ENCODE measurements at places on chromosomes 3 and 15. TPM values are rescaled to one million over a fixed set of nuclear protein-coding genes. Genes with fewer than 3 reads are reported as not detected.
A peak's percentile ranks its signal among the peaks of the same experiment; 100 is the strongest.

DNA sequence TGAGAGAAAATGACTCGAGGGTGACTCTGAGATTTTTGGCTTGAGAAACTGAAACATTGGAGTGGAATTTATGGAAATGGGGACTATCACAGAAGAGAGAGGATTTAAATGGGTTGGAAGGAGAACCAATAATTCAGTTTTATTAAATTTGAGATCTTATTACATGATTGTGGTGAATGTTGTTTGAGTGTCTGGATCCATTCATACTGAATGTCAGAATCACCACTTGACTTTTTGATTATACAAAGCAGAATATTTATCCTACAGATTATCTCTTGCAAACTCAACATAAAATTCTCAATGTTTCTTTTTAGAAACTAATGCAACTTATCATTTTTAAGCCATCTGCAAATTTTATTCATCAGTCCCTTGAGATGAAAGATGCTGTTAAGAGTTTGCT lies 332.8 kb downstream of the CNTN3 start:
- H3K36me3 ChIP-seq = no peaks in the 10 kb centered on the region
- H3K27ac ChIP-seq = no peak overlapping the region
- DNase-seq = no peak
- H3K27me3 ChIP-seq = no peaks in the 10 kb centered on the region

DNA sequence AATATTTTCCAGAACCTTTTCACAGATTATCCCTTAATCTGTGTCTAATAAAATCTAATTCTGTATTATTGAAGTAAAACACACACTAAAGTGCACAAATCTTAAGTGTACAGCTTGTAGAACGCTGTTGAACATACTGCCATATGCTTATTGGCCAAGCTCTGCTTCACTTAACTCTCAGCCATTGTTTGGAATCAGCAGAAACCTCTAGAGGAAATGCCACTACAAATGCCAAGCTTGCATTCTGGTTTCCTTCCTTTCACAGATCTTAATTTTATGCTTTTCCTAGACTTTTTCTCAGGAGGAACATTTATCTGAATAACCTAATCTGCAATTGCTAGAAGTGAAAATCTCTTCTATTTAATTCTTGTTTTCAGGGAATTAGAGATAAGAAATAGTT lies 10.1 kb downstream of the MNS1 start:
- H3K36me3 ChIP-seq = no peaks in the 10 kb centered on the region
- DNase-seq = no peak
- H3K4me1 ChIP-seq = no peaks in the 10 kb centered on the region
- no peak overlapping the region for H3K27ac ChIP-seq
- H3K27me3 ChIP-seq = no peaks in the 10 kb centered on the region

- no peak overlapping the region for H3K4me3 ChIP-seq
- no peaks in the 10 kb centered on the region for H3K36me3 ChIP-seq
- H3K4me1 ChIP-seq = peaks cover 39% of the 10 kb centered on the region
- DNase-seq = peak; percentile 94
- H3K27ac ChIP-seq = peak overlapping the region; percentile 78
- no peaks in the 10 kb centered on the region for H3K27me3 ChIP-seq
These were observed 72.6 kb downstream of the MYO1E start for GRCh38 chr15:59299929-59300617.

- no peak overlapping the region for H3K4me3 ChIP-seq
- H3K27me3 ChIP-seq = no peaks in the 10 kb centered on the region
- no peak overlapping the region for H3K27ac ChIP-seq
- H3K4me1 ChIP-seq = no peaks in the 10 kb centered on the region
- no peak for DNase-seq
These were observed 124.0 kb downstream of the ATP1B3 start for GRCh38 chr3:142000325-142000870.

- no peaks in the 10 kb centered on the region for H3K36me3 ChIP-seq
- H3K27ac ChIP-seq = peak overlapping the region; percentile 70
- H3K27me3 ChIP-seq = no peaks in the 10 kb centered on the region
- H3K4me3 ChIP-seq = no peak overlapping the region
- no peak for DNase-seq
These were observed 40.9 kb upstream of the RYK start for GRCh38 chr3:134291319-134292254.

DNA sequence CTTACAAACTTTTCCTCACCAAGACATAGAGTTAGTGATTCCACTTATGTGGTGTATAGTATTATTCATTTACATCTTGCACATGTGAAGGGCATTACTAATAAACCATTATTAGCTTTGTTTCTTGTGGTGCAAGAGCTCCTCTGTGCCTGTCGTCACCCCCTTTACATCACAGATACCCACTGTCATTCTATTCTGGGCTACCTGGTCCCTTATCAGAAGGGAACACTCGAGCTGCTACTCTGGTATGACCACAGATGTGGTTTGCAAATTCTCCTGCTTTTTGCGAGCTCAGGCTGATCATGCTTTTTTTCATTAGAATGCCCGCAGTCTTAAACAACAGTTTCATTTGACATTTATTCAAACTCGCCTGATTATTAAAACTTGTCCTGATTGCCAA lies 13.9 kb upstream of the SENP2 start:
- no peaks in the 10 kb centered on the region for H3K36me3 ChIP-seq
- H3K4me1 ChIP-seq = no peaks in the 10 kb centered on the region
- no peaks in the 10 kb centered on the region for H3K27me3 ChIP-seq
- no peak overlapping the region for H3K4me3 ChIP-seq
- no peak overlapping the region for H3K27ac ChIP-seq

DNA sequence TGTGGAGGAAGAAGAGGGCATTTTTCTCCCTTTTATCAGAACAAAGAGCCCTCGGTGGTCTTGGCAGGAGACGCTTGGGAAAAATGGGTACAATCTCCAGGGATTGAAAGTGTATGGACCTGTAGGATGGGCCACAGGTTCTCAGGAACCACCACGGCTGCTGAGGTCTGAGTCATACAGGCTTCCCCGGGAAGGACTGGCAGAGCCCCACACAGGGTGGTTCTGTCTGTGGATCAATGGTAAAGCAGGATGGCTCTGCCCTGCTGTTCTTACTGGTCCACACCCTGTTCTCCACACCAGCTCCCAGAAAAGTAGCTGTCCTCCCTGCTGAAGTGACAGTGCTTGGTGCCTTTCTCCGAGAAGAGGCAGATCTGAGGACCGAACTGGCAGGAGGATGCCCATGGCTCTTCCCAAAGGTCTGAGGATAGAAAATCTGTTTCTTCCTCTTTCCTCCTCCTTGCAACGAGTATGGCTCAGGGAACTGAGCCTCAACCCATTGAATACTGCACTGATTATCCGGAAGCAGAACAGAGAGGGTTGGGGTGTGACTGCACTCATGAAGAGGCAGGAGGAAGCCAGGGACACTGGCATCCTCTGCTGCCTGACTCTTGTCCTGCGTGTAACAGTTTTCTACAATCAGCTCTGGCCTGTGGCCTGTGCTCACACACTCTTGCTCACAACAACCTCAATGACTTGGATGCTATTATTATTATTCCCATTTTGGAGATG lies 39.0 kb downstream of the KIF9 start:
- no peaks in the 10 kb centered on the region for H3K4me1 ChIP-seq
- no peaks in the 10 kb centered on the region for H3K27me3 ChIP-seq
- no peaks in the 10 kb centered on the region for H3K36me3 ChIP-seq
- no peak for DNase-seq
- no peak overlapping the region for H3K4me3 ChIP-seq

DNA sequence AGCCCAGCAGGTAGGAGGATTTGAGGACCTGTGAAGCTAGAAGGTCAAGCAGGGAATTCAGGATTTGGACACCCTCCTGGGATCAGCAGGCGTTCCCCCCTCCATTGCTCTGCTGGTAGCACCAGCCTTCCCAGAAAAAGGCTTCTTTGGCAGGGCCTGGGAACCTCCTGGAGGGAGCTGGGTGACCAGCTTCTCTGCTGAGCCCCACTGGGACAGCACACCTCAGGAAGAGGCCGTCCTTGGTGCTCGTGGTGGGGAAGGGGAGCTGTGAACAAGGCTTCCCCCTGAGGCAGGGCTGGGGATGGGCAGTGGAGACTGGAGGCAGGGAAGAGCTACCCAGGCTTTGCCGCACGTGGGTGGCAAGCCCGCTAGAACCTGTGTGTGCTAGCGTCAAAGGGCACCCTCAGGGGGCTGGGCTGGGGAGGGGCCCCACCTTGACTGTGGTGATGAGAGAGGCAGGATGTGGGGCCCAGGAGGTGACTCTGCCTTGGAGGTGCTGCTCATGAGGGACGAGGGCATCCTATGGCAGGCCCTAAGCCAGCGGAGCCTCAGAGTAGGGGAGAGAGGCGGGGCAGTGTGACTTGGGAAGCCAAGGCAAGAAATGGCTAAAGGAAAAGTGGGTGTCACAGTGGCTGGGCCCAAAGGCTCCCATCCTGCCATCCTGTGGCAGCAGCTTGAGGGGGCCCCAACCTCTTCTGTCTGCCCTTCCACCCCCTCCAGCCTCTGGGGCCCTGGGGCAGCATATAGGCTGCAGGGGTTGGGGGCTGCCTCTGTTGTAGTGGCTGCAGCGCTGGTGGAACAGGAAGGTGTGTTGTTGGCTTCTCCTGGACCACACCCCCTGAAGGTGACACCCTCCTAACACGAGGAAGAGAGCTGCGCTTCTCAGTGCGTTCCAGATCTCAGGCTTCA lies 20.7 kb downstream of the KLF13 start:
- no peaks in the 10 kb centered on the region for H3K27me3 ChIP-seq
- no peak overlapping the region for H3K4me3 ChIP-seq
- peaks cover 63% of the 10 kb centered on the region for H3K4me1 ChIP-seq
- H3K27ac ChIP-seq = peak overlapping the region; percentile 89

DLEC1 gene
- 0.67 TPM for total RNA-seq

ALG1L2 gene
- total RNA-seq = not detected

ITGA11 gene
- 2.8 TPM for total RNA-seq

ARHGEF3 gene
- 5.6 TPM for total RNA-seq

MYZAP gene
- total RNA-seq = 15.4 TPM
